ENCODE measurements at places on chromosomes 5 and 9.

GRCh38 chr9:755454-756381 lies 85.8 kb upstream of the DMRT1 start:
- no peak for DNase-seq

GRCh38 chr5:92715946-92716520 lies 865.0 kb downstream of the NR2F1-AS1 start:
- no peak for DNase-seq

DNA sequence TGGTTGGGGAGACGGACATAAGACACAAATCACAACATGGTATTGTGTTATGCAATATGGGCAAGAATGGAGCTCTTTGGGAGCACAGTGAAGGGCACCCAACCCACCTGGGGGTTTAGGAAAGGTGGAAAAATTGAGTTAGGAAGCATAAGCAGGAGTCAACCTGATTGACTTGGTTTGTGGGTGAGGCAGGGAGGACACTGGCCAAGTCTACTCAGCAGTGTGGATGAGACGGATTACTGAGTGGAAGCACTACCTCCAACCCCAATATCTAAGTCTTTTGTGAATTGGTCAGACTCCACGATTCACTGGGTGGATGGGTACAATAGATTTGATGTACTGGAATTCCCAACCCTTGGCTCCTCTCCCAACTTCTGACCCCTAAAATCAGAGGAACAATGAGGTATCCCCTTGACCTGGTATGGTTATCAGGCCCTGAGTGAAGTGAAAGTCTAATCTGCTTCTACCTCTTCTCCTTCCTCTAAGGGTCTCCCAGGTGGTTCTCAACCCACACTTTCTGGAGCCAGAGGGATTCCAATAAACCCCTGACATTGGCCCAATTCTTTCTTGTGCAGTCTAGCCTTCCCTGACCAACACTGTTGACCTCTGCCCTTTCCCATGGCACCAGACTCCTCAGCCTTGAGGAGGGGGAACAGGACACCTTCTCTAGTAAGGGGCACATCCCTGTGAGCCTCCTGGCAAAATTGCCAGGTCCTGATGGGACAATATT lies 5.2 kb downstream of the EGR1 start:
- DNase-seq, result no peak

DNA sequence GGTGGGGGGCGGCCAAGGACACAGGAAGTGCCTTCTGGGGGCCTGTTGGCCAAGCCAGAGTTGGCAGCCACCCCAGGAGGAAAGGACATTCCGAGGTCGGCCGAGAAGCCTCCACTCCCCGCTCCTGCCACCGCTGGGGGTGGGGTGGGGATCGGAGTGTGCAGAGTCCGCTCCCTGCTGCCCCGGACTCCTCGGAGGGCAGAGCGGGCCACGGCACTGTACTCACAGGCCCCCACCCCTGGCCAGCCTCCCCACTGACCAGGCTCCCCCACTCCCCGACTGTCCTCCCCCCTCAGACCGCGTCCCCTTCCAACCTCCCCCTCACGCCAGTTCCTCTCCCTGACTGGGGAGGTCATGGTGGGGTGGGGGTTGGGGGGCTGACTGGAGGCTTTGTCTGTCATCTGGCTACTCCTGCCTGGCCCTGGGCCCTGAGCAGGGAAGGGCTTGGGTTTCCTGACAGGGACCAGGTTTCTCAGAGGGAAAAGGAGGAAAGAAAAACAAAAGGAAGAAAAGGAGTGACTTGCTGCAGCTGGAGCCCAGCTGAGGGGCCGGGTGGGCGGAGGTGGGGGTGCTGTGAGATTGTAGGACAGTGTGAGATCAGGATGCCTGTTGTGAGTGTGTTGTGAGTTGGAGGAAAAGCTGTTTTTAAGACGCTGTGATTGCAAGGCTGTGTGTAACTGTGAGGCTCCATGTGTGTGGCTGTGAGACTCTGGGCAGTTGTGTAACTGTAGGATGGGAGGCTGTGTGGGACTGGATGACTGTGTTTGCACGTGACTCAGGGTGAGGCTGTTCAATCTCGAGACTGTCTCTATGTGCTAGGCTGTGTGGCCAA lies 29.7 kb downstream of the CNTFR start:
- DNase-seq, result no peak

DNA sequence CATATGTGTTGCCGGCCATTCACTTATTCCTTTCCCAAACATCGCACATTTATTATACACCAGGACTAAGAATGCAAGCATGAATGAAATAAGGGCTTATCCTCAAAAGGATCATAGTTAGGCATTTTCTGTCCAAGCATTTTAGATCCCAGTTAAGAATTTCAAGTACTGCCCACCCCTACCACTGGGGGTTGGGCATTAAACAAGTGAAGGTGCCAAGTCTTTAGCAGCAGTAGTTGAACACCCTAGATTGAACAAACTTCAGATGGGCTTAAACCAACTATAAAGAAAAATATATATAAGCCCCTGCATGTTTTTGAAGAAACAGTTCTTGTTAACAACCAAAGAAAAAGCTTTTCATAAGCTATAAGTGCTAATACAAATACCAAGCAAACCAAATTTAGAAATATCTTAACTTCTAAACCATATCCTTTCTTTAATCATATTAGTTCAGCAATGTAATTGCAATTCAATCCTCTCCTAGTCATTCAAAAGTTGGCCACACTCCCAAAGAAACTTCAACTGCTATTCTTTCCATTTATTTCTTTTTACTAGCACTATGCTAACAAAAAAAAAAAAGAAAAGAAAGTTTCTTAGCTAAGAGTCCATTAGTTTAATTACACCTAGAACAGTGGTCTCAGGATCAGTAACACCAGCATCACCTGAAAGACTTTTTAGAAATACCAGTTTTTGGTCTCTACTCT lies 149.8 kb downstream of the MLLT3 start:
- no peak for DNase-seq

DNA sequence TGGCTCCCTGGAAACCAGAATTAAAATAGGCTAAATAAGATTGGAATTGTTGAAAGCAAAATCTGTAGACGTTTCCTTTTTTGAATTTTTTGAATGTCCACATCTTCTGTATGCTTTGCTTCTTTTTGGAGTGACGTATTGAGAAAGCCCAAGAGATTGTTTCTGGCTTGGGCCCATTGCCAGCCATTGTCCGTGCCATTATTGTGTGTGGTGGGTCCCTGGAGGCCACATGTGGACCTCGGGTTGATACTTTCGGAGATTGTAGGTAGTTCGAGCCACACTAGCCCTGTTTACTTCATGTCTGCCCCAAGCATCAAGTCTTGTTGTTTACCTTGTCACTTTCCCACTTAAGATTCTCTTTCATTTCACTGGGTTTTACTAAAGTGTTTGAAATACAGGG lies 106.0 kb downstream of the PALM2AKAP2 start:
- no peak for DNase-seq

- no peak for DNase-seq
These were observed 459.5 kb upstream of the WWC1 start for GRCh38 chr5:167831754-167832504.

DNA sequence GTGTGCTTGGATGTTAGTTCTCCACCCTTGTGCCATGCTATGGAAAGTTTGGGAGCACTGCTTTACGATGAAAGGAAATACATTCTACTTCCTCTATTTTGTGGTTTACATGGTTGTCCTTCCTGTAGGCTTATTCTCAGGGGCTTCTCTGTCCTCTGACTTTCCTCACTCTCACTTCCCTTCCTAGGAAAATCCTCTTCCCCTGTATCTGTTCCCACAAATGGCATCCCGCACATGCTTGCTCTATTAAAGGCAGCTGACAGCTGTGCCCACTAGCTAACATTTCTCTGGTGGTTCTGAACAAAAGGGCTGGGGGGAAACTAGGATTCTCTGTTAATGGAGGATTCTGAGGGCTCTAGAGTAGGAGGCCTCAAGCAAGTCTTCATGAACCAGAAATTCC lies 52.4 kb downstream of the FAM170A start:
- DNase-seq, result no peak

- no peak for DNase-seq
These were observed 160.7 kb downstream of the TTC39B start for GRCh38 chr9:15146268-15146700.

GRCh38 chr5:102778478-102778877 lies 23.4 kb downstream of the PAM start:
- no peak for DNase-seq

DNA sequence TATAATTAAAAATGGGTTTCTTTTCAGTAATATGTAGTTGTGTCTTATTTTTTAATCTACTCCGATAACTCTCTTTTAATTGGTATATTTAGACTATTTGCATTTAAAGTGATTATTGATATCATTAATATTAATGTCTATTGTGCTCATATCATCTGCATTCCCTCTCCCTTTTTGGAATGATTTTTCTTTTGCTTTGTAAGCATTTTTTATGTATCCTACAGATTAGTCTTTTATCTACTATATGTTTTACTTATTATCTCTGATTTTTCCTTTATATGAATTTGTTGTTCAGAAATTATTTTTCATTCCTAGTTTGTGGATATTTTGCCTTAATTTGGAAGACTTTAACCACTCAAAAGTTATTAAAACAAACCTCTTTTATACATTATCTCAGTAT lies 34.0 kb downstream of the NDUFS4 start:
- DNase-seq, result no peak

DNA sequence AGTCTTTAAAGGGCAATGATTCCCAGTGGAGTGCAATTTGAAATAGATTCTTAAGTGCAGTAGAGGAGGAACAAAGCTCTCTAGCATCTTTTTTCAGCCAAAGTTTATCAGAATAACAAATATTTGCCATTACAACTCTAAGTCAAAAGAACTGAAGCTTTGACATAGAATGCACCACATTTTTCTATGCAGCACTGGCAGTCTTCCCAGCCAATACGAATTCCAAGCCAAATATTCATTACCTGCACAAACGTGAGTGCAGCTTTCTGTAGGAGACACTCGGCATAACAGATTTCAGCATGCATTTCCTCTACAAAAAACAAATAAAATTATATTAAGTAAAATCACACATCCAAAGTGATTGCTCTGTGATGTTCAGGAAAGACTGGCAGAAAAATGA lies 103.4 kb downstream of the TTC39B start:
- DNase-seq, result peak; percentile 46

- DNase-seq, result no peak
These were observed 3.6 kb upstream of the SPATA24 start for GRCh38 chr5:139407517-139407916.

DNA sequence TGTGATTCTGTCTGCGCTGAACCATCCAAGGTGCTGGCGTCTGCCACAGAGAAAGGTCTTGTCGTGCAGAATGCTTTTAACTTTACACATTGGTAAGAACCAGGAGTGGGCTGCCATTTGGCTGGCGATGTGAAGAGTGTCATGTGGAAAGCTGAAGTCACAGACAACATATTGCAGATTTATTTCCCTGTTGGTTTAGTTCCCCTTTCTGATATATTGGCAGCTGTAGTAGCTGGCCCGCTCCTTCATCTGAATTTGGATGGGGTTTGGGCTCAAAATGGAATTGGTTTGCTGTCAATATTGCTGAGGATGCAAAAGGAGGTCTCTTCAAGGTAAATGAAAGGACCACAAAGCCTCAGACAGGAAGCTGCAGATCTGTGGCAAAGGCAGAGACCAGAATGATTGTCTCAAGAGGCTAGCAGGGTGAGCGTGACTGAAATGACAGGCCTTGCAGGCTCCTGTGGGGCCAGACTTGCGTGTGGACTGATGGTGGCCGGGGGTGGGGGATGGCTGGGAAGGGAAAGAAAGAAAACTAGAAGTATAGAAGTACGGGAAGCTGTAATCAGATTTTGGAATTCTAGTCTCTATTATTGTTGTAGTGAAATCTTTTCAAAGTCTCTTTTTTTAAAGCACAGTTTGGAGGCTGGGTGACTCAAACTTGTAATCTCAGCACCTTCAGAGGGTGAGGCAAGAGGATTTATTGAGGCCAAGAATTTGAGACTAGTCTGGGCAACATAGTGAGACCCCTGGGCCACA lies 25.1 kb upstream of the CD180 start:
- DNase-seq, result no peak

DNA sequence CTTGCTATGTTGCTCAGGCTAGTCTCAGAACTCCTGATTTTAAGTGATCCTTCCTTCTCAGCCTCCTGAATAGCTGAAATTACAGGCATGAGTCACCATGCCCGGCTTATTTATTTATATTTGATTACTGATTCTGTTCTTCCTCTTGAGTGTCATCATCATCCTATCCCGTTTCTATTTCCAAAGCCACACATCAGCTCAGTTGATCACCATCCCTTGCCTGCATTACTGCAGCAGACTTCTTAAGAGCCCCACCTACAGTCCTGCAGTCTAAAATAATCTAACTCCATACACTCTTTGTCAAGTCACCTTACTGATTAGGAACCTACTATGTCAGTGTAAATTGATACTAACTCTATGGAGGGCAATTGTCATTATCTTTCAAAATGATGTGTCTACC lies 138.9 kb upstream of the RAI14 start:
- DNase-seq, result no peak

GRCh38 chr9:87125819-87126218 lies 178.5 kb upstream of the GAS1 start:
- no peak for DNase-seq

GRCh38 chr5:151002250-151002649 lies 18.1 kb upstream of the GPX3 start:
- DNase-seq, result peak; percentile 49

DNA sequence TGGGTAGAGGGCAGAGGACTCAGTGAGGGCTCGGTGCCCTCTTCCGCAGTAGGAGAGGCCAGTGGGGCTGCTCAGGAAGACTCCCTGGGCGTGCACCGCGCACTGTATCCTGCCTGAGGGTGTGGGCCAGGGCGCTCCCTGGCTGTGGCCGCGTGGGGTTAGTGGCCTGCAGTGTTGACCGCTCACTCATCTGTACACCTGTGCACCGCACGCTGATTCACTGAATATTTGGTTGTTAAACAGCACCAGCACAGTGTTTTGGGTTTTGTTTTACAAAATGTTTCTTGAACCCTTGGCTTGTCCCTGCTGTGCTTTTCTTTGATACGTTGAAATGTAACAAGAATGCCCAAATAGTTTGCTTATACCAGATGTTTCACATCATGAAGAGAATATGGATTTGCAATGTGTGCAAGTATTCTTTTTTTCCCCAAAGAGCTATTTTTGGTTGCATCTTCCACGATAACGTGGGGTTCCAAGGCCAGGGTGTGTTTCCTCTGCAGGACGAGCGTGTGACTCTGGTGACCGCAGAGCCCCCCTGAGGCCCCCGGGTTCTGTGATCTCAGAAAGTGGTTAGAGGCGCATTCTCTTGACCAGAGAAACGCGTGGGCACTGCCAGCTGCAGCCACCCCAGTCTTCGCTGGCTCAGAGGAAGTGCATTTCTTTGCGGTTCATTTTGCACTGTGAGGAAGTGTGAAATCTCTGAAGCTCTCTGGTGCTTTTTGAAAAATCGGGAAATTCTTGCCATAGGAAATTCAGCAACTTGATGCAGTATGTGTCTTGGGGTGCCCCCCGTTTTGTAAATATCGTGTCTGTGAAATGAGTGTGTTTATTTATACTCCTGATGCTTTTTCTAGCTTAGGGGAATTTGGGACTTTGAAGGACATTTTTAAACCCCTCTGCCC lies 46.9 kb downstream of the AHRR start:
- no peak for DNase-seq

DNA sequence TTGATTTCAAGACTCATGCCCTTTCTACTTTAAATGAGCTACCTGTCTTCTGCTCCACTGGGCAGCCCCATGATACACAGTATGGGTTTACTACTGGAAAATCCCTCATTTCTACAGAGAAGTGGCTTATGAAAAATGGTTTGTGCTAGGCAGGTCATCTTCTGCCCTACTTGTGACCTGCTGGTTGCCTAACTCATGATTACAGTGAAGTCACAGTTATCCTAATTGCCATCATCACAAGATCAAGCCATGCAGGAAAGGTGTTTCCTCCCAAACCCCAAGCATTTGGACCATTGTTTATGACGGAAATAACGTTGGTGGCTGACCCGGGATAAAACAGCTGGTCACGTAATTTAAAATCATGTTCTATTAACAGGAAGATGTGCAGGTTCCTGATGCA lies 330.6 kb downstream of the ACTL7B start:
- no peak for DNase-seq

- DNase-seq, result no peak
These were observed 25.4 kb upstream of the TCF7 start for GRCh38 chr5:134088994-134089560.

Data from G401 (cell line).